NCI-H82 (cell line): ENCODE measurements at places on chromosomes 7 and 10.

- DNase-seq = no peak
Observed at GRCh38 chr10:55019439-55019838, 218.4 kb upstream of the PCDH15 start.

DNA sequence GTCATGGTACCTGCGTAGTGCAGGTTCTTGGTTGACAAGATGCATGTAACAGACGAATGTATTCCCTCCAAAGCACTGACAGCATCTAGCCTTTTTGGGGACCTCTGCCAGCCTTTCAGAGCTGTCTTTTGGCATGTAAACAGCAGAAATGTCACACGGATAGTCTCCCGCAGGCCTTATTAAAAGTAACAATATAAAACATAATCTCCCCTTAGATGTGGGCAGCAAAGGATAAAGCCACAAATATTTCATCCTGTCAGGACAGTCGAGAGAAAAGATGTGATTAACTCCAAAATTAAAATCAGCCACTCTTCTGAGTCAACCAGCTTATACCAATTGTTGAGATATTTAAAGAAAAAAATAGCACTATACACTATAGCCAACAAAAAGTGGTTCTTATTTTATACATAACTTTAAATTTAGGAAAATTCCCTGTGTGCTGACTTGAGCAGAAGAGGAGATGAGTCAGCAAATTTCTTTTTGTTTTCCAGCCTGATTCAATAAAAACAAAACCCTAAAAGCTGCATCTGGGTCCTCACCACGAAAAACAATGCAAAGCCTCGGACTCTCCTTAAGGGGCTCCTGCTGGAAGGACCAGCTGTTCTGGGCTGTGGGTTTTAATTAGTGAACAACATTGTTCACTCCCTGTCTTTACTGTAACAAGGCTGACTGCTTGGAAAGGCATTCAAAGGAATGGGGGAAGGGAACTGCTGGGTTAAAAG lies 240.2 kb downstream of the ADAM12 start:
- peak; percentile 31 for DNase-seq

DNA sequence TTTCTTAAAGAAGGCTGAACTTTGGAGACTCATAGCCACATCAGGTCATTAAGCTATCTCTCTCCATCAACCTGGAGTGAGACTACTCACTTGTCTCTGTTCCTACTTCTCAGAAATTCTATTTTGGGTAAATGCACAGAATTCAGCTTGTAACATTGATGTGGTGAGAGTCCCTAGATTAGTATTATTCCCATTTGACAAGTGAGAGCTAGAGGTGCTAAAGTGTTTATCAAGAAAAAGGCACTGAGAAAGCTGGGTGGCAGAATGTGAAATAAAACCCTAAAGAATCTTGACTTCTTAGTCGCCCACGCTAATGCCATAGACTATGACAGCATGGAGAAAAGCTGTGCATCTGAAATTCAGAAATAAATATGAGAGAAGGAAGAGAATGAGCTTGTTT lies 73.4 kb upstream of the PDCD4 start:
- DNase-seq = no peak

GRCh38 chr7:8434290-8435002 lies 1.0 kb downstream of the NXPH1 start:
- DNase-seq = peak; percentile 66

GRCh38 chr7:27374958-27375841 lies 132.6 kb downstream of the EVX1 start:
- DNase-seq = no peak

- DNase-seq = no peak
Observed at GRCh38 chr7:74657692-74658177, at the start of gene GTF2I. TSS of gene GTF2I (plus strand) at chr7:74657718. CDS start at chr7:74689129, 31,411 bp downstream.

- no peak for DNase-seq
Observed at GRCh38 chr10:28875549-28876081, 198.3 kb downstream of the BAMBI start.

GRCh38 chr7:39027491-39027890 lies 49.8 kb downstream of the POU6F2 start:
- no peak for DNase-seq

DNA sequence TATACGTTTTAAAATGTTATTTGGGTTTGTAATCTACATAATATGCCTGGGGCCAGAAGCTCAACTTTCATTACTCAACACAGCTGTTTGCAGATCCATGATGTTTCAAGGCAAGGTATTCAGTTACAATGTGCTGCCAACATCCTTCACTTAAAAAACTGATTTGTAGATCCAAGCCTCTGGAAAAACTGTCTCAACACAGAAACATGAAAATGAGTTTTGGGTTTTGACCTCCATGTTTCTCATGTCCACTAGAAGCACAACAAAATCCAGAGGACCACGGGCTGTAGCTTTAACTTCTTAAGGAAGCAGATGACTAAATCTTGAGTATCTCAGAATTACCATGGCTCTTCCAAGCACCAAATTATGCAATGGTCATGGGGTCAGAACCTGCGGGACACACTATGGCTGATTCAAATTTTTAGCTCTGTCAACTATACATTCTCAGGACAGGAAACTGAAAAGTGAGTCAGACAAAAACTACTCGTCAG lies 247.1 kb upstream of the GRB10 start:
- DNase-seq = no peak

DNA sequence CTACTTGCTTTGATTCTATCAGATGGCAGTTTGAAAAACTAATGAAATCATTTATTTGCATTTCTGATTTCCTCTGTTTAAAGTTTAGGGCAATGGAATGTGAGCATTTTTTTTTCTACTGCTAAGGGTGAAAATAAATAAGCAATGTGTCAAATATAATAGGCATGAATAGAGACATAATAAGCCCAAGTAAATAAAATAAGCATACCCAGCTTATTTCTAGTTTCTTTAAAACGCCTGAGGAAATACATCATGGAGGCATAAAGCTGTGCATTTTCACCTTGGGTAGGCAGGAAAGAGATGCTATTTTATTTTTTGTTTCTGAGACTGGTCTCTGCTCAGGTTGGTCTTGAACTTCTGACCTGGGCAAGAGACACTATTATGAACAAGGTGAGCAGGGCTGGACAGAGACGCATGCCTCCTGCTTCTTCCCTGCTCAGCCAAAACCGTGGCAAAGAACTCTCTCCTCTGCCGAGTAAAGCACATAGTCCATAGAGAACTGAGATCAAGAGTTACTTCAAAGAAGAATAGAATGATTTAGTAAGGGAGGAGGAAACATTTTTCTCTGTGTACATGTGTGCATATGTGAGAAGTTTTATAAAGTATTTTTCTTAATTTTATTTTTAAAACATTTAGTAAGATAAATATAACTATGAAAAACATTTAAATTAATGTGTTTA lies 138.1 kb downstream of the GNAI1 start:
- no peak for DNase-seq

- no peak for DNase-seq
Observed at GRCh38 chr7:10803720-10804119, 170.0 kb upstream of the PHF14 start.

DNA sequence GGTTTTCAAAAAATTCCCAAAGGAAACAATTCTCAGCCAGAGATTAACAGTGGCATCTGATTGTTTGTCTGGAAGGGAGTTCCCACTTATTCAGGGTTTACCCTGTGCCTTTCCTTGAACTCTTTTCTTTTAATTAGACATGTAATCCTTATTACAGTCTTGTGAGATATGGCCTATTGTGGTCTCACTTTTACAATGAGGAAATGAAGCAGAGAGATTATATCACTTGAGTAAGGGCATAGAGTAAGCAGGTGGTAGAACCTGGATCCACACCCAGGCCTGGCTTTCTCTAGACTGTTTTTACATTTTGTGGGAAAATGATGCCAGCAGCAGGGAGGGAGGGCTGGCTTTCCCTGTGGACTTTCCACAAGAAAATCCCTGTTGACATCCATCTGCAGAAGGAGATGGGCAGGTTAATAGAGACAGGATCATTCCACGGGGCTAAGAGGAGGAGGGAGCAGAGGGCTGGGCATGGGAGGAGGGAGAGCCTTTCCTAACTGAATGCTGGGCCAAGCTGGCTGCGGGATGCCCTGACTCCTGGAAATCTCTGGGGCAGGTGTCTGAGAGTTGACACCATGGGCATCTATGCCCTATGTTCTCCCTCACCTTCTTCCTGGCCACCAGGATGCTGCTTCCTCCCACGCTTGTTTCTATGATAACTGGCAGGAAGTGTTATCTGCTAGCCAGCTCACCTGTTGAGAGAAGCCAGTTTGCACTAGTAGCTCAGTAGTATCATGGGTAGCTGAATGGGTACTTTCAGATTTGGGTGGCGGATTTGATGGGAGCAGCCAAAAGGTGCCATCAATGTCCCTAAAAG lies 28.7 kb upstream of the ARHGAP22 start:
- DNase-seq = no peak

GRCh38 chr7:127872122-127872521 lies 159.1 kb downstream of the LRRC4 start:
- no peak for DNase-seq

DNA sequence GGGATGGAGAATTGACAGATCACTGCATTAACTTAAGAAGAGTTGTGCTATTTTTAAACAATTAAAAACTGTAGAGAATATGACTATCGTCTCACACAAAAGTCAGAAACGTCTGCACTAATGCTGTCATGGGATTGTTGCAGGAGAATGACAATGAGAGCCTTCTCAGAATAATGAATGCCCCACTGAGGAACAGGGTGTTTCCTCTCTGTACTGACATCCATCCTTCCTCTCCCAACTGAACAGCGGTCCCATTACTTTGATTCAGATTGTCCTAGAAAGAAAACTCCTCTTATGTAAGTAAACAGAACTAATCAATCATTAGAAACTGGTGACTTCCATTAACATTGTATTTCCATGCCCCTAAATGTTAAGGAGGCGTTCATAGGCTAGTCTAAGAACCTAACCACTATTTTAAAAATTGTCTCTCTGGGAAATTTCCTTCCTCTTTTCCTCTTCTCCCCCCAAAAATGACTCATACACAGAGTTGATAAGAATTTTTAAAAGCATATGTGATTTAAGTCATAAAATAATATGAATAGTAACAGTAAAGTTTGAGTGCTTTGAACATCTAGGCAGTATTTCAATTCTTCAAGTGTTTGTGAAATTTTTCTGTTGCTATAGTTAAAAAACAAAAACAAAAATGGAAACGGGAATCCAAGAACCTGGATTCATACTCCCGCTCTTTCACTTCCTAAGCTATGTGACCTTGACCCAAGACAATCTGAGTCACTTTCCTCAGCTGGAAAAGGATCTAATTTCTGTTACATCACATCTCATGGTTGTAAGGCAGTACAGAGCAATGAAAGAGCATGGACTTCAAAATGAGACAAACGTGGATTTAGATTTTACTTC lies 12.7 kb upstream of the MACC1 start:
- DNase-seq = no peak

GRCh38 chr7:64882341-64883112 lies 20.5 kb upstream of the ZNF273 start:
- DNase-seq = peak; percentile 64

DNA sequence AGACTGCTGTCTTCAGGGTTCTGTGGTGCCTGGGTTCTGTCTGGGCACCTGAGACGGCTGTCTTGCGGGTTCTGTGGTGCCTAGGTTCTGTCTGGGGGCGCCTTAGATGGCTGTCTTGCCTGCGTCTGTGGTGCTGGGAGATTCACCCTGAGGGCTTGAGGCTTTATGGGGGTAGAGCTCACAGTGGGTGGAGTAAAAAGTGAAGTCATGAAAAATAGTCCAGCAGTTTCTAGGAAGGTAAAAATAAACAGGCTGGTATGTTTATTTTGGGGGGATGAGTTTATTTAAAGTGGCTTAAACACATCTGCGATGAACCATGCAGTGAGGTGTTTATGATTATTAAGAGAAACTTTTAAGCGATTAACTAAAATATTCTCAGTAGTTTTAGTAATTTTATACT lies 64.2 kb downstream of the NKX6-2 start:
- no peak for DNase-seq

DNA sequence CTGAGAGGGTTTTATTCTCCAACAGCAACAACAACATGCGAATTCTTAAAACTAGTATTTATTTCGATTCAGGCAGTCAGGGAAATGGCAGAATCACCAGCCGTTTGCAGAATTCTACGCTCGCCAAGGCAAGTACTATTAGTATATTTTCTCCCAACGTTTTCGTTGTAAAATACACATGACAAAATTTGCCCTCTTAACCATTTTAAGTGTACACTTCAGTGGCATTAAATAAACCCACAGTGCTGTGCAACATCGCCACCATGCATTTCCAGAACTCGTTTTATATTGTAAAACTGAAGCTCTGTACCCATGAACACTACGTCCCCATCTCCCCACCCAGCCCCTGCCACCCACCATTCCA lies 10.8 kb downstream of the EN2 start:
- DNase-seq = no peak

- DNase-seq = peak; percentile 77
Observed at GRCh38 chr7:49791088-49791741, 17.8 kb downstream of the VWC2 start.

- DNase-seq = peak; percentile 4
Observed at GRCh38 chr10:31314256-31315150, 4.5 kb upstream of the ZEB1 start.

- no peak for DNase-seq
Observed at GRCh38 chr7:151550656-151551286, 31.1 kb upstream of the RHEB start.

- no peak for DNase-seq
Observed at GRCh38 chr10:25257646-25258045, 82.8 kb downstream of the GPR158 start.

GRCh38 chr7:20431146-20431545 lies 100.4 kb downstream of the ITGB8 start:
- DNase-seq = no peak

DNA sequence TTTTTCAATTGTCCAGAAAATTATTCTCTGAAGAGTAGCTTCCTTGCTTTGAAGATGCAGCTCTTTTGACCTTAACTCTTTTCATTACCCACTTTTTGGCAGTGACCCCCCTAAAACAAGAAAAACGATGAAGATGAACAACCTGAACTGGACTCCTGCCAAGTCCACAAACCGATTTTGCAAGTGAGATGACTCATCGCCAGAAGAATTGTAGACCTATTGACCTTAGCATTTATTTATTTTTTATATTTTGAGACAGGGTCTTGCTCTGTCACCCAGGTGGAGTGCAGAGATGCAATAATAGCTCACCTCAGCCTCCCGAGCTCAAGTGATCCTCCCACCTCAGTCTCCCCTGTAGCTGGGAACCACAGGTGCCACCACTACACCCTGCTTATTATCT lies 859.2 kb downstream of the GATA3 start:
- no peak for DNase-seq

GRCh38 chr10:94710578-94710977 lies 27.0 kb downstream of the CYP2C18 start:
- DNase-seq = no peak

DNA sequence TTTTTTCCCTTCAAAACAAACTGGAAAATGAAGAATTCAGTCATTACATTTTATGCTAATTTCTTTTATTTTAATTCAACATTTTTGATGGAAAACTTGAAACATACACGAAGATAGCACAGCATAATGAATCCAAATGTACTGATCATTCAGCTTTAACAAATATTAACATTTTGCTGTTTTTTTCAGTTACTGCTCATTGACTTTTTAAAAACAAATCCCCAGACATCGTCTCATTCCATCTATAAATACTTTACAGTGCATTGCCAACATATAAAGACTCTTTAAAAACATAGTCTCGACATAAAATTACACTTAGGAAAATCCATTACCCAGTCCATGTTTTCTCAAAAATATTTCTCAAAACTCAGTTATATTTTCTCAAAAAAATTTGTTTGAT lies 452.3 kb downstream of the GALNT17 start:
- DNase-seq = no peak
